ENCODE measurements at places on chromosomes 1 and 21.

- DNase-seq, result no peak
Measured at GRCh38 chr1:17168091-17168876, 36.6 kb upstream of the PADI1 start.

GRCh38 chr1:7018351-7018750 is 233.1 kb downstream of the CAMTA1 start:
- no peak for DNase-seq

GRCh38 chr21:17498586-17498985 is 14.3 kb upstream of the CXADR start:
- DNase-seq, result no peak

GRCh38 chr1:171742577-171742922 is 685 bp upstream of the VAMP4 start:
- no peak for DNase-seq

DNA sequence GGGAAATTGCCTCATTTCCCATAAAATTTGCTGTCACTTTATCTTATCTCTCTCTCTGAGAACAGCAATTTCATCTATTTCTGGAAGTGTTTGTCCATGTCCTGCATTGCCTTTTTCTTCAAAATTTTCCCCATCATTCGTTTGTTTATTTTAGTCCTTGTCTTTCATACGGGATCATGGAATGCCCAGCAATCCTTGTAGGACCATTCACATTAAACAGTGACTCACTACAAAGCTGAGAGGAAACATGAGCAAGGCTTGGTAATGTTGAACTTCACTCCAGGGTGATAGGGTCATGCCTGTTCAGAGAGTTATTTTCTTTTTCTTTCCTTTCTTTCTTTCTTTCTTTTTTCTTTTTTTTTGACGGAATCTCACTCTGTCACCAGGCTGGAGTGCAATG is 32.2 kb upstream of the HNRNPU start:
- DNase-seq, result no peak

GRCh38 chr1:15188130-15188524 is 34.6 kb downstream of the TMEM51 start:
- DNase-seq, result no peak

- DNase-seq, result no peak
Measured at GRCh38 chr1:32684167-32684811, 18.3 kb downstream of the SYNC start.

GRCh38 chr1:2388004-2388913 is 3.1 kb downstream of the MORN1 start:
- no peak for DNase-seq

GRCh38 chr1:185108321-185108720 is 48.4 kb downstream of the TRMT1L start:
- no peak for DNase-seq

GRCh38 chr1:20109223-20109856 is 10.0 kb downstream of the PLA2G2D start:
- DNase-seq, result no peak

Data from SIG-M5 (cell line).